ENCODE measurements at places on chromosomes 5 and 9. TPM values are rescaled to one million over a fixed set of nuclear protein-coding genes. Genes with fewer than 3 reads are reported as not detected.
A peak's percentile ranks its signal among the peaks of the same experiment; 100 is the strongest.

- peaks cover 95% of the 10 kb centered on the region for H3K4me1 ChIP-seq
- no peak overlapping the region for H3K4me3 ChIP-seq
- H3K27me3 ChIP-seq, result no peaks in the 10 kb centered on the region
- peak overlapping the region; percentile 90 for H3K27ac ChIP-seq
- peaks cover 2% of the 10 kb centered on the region for H3K36me3 ChIP-seq
These were observed 22.2 kb downstream of the COL27A1 start for GRCh38 chr9:114177423-114178064.

- no peak overlapping the region for H3K4me3 ChIP-seq
- no peaks in the 10 kb centered on the region for H3K4me1 ChIP-seq
- no peaks in the 10 kb centered on the region for H3K36me3 ChIP-seq
- H3K27me3 ChIP-seq, result peaks cover 1% of the 10 kb centered on the region
These were observed 242.8 kb downstream of the CDH18 start for GRCh38 chr5:19745247-19745646.

DNA sequence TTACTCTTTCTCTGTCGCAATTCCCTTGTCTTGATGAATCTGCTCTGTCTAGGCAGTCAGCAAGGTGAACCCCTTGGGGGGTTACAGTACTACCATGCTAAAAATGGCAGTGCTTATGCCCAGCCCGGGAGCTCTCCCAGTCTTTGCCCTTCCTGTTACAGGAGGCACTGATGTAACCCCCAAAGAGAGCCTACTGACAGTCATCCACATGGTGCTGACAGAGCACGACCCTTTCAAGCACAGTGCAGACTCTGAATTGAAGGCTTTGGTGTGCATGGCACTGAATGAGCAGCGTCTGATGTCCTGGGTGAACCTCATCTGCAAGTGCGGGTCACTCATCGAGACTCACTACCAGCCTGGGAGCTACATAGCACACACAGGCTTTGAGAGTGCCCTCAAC, 34.5 kb upstream of the SLC36A2 start:
- H3K36me3 ChIP-seq, result no peaks in the 10 kb centered on the region

DNA sequence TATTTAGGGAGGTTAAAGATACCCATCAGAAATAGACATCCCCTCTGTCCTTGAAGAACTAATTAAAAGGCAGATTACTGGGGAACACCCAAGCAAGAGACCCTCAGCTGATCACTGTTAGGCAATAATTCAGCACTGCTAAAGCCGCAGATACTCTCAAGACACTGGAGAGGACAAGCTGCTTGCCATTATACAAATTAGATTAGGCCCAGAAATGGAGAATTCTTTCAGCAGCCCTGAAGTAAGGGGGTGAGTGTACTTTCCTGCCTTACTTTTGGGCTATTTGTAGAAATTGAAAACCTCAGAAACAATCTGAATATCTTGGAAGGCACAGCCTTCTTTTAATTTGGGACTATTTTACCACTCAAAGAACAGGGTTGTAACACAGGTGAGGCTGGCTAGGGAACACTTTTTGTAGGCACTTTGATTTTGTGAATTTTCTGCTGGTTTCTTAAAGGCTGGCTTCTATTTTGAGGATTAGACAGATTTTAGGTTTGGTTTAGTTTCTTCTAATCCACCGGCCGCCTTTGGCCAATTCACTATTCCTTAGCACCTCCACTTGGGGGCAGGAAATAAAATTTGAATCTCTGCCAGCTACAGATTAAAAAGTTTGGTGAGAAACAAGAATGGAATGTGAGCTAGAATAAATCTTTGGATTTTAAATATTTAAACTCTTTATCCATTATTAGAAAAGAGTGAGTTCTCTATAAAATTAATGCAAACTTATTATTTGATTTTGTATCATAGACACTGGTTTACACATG, 106.0 kb downstream of the SMARCA2 start:
- H3K27me3 ChIP-seq, result no peaks in the 10 kb centered on the region
- no peak overlapping the region for H3K27ac ChIP-seq
- peaks cover 20% of the 10 kb centered on the region for H3K36me3 ChIP-seq
- no peak overlapping the region for H3K4me3 ChIP-seq
- peaks cover 54% of the 10 kb centered on the region for H3K4me1 ChIP-seq

- H3K4me1 ChIP-seq, result peaks cover 61% of the 10 kb centered on the region
- peaks cover 1% of the 10 kb centered on the region for H3K36me3 ChIP-seq
- H3K27me3 ChIP-seq, result no peaks in the 10 kb centered on the region
- peak overlapping the region; percentile 86 for H3K27ac ChIP-seq
- H3K4me3 ChIP-seq, result no peak overlapping the region
These were observed 96.6 kb downstream of the DAB2IP start for GRCh38 chr9:121748074-121748473.

GRCh38 chr5:77797136-77797535, 21.0 kb upstream of the TBCA start:
- peaks cover 37% of the 10 kb centered on the region for H3K27me3 ChIP-seq
- peaks cover 4% of the 10 kb centered on the region for H3K36me3 ChIP-seq
- DNase-seq, result no peak
- H3K4me1 ChIP-seq, result no peaks in the 10 kb centered on the region

GRCh38 chr5:178429156-178429468, 161.1 kb downstream of the COL23A1 start:
- H3K36me3 ChIP-seq, result peaks cover 3% of the 10 kb centered on the region
- peaks cover 2% of the 10 kb centered on the region for H3K27me3 ChIP-seq
- no peak overlapping the region for H3K27ac ChIP-seq
- no peak for DNase-seq
- no peak overlapping the region for H3K4me3 ChIP-seq
- peaks cover 8% of the 10 kb centered on the region for H3K4me1 ChIP-seq

DNA sequence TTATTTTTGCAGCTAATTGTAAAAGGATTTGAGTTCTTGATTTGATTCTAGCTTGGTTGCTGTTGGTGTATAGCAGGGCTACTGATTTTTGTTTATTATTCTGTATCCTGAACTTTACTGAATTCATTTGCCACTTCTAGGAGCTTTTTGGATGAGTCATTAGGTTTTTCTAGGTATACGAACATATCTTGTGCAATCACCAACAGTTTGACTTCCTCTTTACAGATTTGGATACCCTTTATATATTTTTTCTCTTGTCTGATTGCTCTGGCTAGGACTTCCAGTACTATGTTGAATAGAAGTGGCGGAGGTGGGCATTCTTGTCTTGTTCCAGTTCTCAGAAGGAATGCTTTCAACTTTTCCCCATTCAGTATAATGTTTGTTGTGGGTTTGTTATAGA, 210.8 kb downstream of the FGF10 start:
- no peak overlapping the region for H3K4me3 ChIP-seq
- H3K27ac ChIP-seq, result no peak overlapping the region
- H3K4me1 ChIP-seq, result no peaks in the 10 kb centered on the region
- no peaks in the 10 kb centered on the region for H3K36me3 ChIP-seq

DNA sequence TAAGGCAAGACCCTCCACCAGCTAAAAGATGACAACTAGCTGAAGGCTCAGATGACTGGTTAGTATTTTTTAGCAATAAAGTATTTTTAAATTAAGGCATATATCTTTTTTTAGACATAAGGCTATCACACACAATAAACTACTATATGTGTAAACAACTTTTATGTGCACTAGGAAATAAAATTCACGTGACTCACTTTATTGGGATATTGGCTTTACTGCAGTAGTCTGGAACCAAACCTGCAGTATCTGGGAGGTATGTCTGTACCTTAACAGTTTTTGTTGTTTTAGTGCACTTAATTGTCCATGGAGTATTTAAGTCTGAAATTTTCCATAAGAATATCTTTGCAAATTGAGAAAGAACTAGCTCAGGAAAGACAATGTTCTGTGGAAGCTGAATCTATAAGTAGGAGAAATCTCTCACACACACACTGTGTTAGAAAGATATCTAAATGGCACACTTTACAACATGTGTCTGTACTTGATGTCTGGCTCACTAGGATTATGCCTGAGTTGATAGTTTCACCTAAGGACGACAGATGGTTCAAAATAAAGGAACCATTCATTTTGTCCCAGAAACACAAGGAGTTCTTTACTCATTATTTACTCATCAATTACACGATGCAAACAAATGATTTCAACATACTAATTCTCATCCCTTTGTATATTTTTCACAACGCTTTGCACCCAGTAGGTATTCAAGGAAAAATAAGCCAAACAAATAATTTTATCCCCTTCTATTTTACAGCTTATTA, 4.6 kb downstream of the RAPGEF6 start:
- H3K27ac ChIP-seq, result no peak overlapping the region
- H3K27me3 ChIP-seq, result no peaks in the 10 kb centered on the region
- H3K4me3 ChIP-seq, result no peak overlapping the region
- no peak for DNase-seq

GRCh38 chr5:76667495-76667894, 44.3 kb upstream of the F2RL2 start:
- H3K36me3 ChIP-seq, result no peaks in the 10 kb centered on the region
- peaks cover 7% of the 10 kb centered on the region for H3K4me1 ChIP-seq
- no peak overlapping the region for H3K4me3 ChIP-seq
- H3K27me3 ChIP-seq, result no peaks in the 10 kb centered on the region

DNA sequence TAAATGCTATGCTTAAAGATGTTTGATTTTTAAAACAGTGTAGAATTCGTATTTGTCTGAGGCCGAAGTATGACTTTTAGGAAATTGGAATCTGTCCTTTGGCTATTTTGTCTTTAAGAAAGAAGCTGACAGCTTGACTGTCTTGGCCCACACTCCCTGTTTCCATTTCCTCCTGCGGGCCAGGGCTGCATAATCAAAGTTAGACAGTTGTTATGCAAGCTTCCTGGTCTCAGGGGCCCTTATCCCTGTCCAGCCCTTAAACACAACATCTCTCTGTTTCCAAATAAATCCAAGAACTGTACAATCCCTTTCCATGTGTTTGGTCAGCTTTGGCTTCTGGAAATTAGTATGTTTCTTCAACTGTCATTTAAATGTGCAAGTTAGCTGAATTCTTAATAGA, 54.6 kb upstream of the ECM2 start:
- peak overlapping the region; percentile 38 for H3K27ac ChIP-seq
- H3K36me3 ChIP-seq, result peaks cover 4% of the 10 kb centered on the region
- H3K4me3 ChIP-seq, result no peak overlapping the region

DNA sequence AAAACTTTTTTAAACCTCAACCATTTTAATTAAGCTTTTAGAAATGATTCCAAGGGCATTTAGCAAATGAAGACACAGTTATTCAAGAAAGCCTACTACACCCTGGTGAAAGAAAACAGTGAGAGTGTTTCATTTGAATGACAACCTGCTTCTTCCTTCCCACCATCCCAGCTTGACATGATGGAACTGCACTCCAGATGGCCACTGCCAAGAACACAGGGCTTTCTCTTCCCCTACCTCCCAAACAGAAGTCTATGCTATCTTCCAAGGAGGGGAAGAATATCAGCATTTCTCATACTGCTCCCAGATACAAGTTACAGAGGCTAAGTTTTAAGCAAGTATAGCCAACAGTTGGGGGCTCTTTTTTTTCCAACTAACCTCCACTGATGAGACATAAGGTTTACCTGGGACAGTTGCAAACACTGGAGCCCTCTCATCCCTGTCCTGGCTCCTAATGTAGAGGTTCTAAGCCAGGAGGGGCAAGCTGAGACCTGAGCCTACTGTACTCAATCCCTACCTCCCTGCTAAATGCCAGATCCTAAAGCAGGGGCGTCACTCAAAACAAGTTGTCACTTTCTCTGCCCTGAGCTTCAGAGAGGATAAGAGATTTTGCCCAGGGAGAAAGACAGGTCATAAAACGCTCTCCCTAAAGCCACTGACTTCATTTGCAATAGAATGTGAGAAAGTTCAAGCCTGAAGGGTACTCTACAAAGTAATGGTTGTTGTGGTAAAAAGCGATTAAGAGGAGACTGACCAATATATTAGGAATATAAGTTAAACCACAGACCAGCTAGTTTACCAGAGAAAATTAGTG, 88.5 kb upstream of the SLC27A6 start:
- peaks cover 3% of the 10 kb centered on the region for H3K4me1 ChIP-seq
- H3K36me3 ChIP-seq, result no peaks in the 10 kb centered on the region
- H3K27me3 ChIP-seq, result peaks cover 47% of the 10 kb centered on the region
- no peak overlapping the region for H3K27ac ChIP-seq
- H3K4me3 ChIP-seq, result no peak overlapping the region

DNA sequence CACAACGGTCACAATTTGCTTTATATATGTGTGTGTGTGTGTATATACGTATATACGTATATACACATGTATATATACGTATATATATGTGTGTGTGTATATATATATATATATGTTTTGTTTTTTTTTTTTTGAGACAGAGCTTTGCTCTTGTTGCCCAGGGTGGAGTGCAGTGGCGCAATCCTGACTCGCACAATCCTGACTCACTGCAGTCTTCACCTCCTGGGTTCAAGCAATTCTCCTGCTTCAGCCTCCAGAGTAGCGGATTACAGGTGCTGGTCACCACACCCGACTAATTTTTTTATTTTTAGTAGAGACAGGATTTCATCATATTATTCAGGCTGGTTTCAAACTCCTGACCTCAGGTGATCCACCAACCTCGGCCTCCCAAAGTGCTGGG, 3.1 kb downstream of the RNF38 start:
- H3K27me3 ChIP-seq, result no peaks in the 10 kb centered on the region
- H3K4me3 ChIP-seq, result no peak overlapping the region
- peak overlapping the region; percentile 51 for H3K27ac ChIP-seq
- H3K4me1 ChIP-seq, result peaks cover 57% of the 10 kb centered on the region

- no peaks in the 10 kb centered on the region for H3K27me3 ChIP-seq
- no peaks in the 10 kb centered on the region for H3K4me1 ChIP-seq
- no peak for DNase-seq
- no peaks in the 10 kb centered on the region for H3K36me3 ChIP-seq
These were observed 159.6 kb downstream of the NR2F1-AS1 start for GRCh38 chr5:93421468-93421867.

DNA sequence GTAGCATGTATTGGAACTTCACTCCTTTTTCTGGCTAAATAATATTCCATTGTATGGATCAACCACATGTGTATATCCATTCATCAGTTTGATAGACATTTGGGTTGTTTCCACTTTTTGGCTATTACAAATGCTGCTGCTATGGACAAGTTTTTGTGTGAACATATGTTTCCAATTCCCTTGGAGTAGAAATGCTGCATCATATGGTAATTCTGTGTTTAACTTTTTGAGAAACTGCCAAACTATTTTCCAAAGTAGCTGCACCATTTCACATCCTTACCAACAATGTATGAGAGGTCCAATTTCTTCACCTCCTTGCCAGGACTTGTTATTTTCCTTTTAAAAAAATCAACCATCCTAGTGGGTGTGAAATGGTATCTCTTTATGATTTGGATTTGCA, 8.4 kb downstream of the FRRS1L start:
- H3K27ac ChIP-seq, result no peak overlapping the region
- no peak overlapping the region for H3K4me3 ChIP-seq
- DNase-seq, result no peak
- H3K4me1 ChIP-seq, result no peaks in the 10 kb centered on the region
- peaks cover 2% of the 10 kb centered on the region for H3K36me3 ChIP-seq
- H3K27me3 ChIP-seq, result peaks cover 2% of the 10 kb centered on the region

GRCh38 chr9:1267141-1267570, 217.0 kb downstream of the DMRT2 start:
- no peak for DNase-seq
- H3K4me3 ChIP-seq, result no peak overlapping the region
- no peak overlapping the region for H3K27ac ChIP-seq

GRCh38 chr9:81182431-81182830, 506.9 kb downstream of the TLE1 start:
- DNase-seq, result no peak
- H3K27ac ChIP-seq, result no peak overlapping the region
- no peaks in the 10 kb centered on the region for H3K36me3 ChIP-seq
- H3K4me3 ChIP-seq, result no peak overlapping the region
- peaks cover 27% of the 10 kb centered on the region for H3K4me1 ChIP-seq
- no peaks in the 10 kb centered on the region for H3K27me3 ChIP-seq

The SNX30 gene
- 20.1 TPM for total RNA-seq

The IRX2 gene
- 9.1 TPM for total RNA-seq

The BAAT gene
- 0.24 TPM for total RNA-seq

Measured in chondrocyte (in vitro differentiated cells).